ENCODE measurements at places on chromosomes 3 and 15.

DNA sequence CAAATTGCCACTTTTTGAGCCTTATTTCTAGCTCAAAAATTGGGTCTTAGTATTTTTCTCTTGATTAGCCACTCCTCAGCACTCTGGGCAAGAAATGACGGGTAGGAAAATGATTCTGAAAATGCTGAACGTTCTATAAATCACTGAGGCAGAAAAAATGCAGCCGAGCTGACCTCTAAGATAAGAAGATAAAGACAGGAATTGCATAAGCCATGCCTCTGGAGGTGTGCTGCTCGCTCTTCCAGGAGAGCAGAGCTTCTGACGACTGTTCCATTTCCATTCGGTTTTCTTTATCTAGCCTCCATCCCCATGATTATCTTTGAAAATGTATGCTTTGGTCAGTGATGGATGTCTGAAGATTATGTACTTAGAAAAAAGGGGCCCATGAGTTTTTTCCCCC lies 558.8 kb upstream of the ADAMTS9 start:
- no peak for DNase-seq

DNA sequence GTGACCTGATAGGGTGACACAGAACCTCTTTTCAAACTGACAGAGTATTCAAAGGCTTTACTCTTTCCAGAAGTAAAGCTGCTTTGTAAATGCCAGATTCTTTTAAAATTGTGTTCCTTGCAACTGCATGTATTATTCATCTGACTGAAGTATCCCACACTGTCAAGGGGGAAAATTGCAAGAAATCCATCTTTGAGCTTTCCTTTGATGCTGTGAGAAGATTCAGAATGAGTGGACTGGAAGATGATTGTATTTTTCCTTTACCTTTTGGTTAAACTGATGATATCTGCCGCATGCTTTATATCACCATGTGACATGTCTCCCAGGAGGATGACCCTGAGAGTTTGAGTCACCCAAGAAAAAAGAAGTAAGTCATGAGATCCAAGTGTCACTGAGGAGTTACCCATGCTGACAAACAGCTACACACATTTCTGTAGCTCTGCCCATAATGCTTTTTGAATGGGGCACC lies 250.8 kb upstream of the CBLB start:
- no peak for DNase-seq

DNA sequence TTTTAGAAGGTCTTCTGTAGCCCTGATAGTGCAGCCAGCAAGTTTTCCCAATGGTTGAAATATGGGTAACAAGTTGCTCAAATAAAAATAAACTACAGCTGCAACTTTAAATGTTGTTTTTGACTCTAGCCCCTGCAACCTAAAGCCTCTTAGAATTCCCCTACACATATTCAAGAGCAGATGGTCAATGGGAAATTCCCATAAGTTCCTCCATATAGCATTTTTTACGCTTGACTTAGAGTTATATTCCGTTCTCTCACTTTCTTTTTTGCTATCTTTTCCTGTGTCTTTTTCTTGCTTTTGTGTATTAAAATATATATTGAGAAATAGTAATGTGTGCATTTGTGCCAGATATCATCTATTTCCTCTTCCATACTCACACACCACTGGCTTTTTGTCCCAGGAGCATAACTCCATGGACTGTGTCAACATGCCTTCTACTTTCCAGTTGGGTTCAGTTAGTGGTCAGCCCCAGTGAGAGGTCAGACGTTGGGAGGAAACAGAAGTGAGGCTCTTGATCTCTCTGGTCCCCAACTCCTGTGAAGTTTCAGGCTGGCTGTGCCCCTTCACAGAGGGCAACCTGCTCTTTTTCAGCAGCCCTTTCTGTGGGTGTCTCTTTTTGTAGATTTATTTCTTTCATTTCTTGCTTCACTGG lies 63.3 kb upstream of the TP63 start:
- DNase-seq: no peak

GRCh38 chr3:72582963-72583362 lies 265.3 kb downstream of the SHQ1 start:
- no peak for DNase-seq

GRCh38 chr15:80998251-80998650 lies 2.5 kb upstream of the TLNRD1 start:
- no peak for DNase-seq

DNA sequence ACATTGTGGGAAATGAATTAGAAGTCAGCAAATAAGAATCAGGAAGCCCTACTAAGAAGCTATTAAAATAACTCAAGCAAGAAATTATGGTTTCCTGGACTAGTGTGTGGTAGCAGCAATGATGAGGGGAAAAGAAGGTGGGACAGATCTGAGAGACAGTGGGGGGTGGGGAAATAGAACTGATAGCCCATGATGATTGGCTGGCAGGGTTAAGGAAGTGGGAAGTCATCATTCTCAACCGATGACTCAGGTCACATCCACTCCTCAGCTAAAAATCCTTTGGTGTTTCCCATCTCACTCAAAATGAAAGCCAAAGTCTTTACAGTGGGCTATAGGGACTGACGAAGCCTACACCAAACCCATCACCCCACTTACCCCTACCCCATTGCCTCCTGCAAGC lies 153.9 kb upstream of the ARHGEF26 start:
- no peak for DNase-seq

GRCh38 chr3:3578718-3579117 lies 220.5 kb upstream of the LRRN1 start:
- no peak for DNase-seq

Measured in CD8-positive, alpha-beta memory T cell (primary cell).